ENCODE measurements at places on chromosomes 13 and 19. TPM values are rescaled to one million over a fixed set of nuclear protein-coding genes. Genes with fewer than 3 reads are reported as not detected.

CILP2 gene
- total RNA-seq, result 0.23 TPM

GRCh38 chr19:14114854-14115253, 2.7 kb downstream of the PRKACA start:
- DNase-seq, result no peak

DNA sequence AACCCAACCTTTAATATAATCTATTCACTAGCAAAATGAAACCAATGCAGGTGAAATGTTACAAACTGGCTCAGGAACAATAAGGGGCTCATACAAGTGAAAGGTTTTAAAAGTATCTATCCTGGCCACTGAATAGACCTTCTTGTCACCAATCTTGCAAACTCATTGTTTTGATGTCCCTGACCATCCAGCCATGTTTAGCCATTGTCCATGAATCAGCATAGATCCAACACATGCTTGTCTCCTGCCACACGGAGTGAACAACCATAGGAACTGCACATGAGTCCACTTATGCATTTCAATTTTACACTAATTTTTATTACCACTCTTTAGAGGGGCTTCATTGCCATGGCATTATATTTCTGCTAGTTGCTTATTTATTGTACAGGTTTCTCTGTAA, 331.4 kb downstream of the GPC5 start:
- no peak for DNase-seq

DNA sequence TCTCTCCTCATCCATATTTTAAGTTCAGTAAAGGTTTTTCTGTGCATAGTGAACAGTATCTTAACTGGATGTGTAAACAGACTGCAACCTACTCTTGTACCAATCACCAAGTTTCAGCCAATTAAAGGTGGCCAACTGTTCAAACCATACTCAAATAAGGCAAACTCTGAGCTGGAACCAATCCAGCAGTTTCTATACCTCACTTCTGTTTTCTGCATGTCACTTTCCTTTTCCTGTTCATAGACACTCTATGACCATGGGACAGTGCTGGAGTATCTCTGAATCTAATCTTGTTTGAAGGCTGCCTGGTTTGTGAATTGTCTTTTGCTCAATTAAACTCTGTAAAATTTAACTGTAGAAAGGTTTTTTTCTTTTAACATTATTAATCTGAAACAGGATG, 470.3 kb upstream of the SLITRK6 start:
- no peak for DNase-seq

Data from H4 (cell line).